NCI-H1694 treated with DMSO at 0.1 percent for 48 hours (cell line): ENCODE measurements at places on chromosomes 3 and 15.

GRCh38 chr15:74709011-74709410 lies 13.2 kb upstream of the EDC3 start:
- no peak for DNase-seq

- no peak for DNase-seq
Measured at GRCh38 chr3:120767106-120767505, 24.6 kb downstream of the GTF2E1 start.

GRCh38 chr3:72444656-72445223 lies 403.5 kb downstream of the SHQ1 start:
- no peak for DNase-seq

DNA sequence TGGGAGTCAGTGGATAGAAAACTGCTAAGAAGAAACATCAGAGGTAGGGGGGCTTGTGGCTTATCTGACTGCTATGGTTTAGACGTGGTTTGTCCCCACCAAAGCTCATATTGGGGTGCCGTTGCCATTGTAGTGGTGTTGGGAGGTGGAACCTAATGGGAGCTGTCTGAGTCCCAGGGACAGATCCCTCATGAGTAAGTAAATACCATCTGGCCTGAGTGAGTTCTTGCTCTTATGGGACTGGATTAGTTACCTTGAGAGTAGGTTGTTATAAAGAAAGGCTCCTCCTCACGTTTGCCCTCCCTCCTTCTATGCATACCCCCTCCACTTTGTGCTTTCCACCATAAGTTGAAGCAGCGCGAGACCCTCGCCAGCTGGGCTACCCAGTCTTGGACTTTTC lies 53.4 kb upstream of the VILL start:
- DNase-seq = no peak

- peak; percentile 2 for DNase-seq
Measured at GRCh38 chr3:135944831-135945230, 20.7 kb upstream of the PPP2R3A start.

DNA sequence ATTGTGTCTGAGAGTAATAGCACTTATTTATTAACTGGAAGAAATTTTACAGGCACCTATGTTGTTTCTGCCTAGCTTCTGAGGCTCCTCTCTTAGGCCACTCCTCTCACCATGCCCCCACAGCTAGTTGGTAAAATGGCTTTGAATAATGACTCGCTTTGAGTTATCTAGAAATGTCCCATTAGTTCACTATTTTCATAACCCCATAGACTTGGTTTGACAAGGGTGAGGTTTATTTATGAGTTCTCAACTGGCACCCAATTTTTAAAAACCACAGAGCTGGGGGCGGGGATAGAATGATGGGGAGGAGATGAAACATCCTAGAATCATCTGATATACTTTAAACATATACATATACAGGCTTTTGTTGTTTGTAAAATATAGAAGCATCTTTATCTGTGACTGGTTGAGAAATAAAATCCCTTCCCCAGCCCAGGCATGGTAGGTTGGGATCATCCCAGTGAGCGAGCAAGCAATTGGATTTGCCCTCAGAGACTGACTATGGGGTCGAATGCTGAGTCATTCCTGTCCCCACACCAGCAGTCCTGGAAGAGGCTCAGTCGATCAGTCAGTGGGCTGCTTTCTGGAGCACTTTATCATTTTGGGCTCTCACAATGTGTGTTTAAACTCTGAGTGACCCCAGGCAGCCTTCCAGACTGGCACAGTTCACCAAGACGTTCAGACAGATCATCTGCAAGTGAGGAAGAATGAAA lies 60.2 kb upstream of the TSEN2 start:
- no peak for DNase-seq

GRCh38 chr15:84855136-84855535 lies 29.3 kb upstream of the SLC28A1 start:
- DNase-seq = no peak
